ENCODE measurements at places on chromosomes 4 and X.

DNA sequence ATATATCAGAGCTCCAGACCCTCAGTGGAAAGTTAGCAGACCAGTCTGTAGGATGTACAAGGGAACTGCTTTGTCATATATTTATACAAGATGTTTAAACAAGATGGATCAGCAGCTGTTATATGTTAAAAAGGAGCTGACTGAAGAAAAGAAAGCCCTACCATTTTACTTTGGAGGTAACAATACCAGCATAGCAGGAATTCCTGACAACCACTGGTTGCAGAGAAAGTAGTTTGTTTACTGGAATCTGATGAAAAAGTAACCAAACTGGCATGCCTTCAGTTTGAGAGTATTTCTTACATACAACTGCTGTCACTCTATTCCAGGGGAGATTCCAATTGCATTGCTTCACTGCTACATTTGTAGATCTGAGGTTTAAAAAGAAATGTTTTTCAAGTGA lies 49.5 kb upstream of the GABRQ start:
- DNase-seq, result no peak

- no peak for DNase-seq
Observed at GRCh38 chr4:15938182-15938581, 358 bp downstream of the FGFBP1 start.

GRCh38 chrX:24410514-24411189 lies 50.2 kb downstream of the SUPT20HL1 start:
- no peak for DNase-seq

GRCh38 chr4:38334791-38335190 lies 329.2 kb upstream of the KLF3 start:
- DNase-seq, result no peak

GRCh38 chr4:189981970-189982369 lies 41.3 kb downstream of the FRG1 start:
- DNase-seq, result no peak

Measured in activated B cell treated with CpG ODN at 0.5 μM for 24 hours (primary cell).